ENCODE measurements at places on chromosomes 16 and 17. TPM values are rescaled to one million over a fixed set of nuclear protein-coding genes. Genes with fewer than 3 reads are reported as not detected.

The TEKT3 gene
- 1.1 TPM for total RNA-seq

The SNAI3 gene
- total RNA-seq: 1.3 TPM

The SMIM36 gene
- not detected for total RNA-seq

The CCL2 gene
- total RNA-seq: 30.0 TPM
